ENCODE measurements at places on chromosomes 1 and 21. TPM values are rescaled to one million over a fixed set of nuclear protein-coding genes. Genes with fewer than 3 reads are reported as not detected.

DNA sequence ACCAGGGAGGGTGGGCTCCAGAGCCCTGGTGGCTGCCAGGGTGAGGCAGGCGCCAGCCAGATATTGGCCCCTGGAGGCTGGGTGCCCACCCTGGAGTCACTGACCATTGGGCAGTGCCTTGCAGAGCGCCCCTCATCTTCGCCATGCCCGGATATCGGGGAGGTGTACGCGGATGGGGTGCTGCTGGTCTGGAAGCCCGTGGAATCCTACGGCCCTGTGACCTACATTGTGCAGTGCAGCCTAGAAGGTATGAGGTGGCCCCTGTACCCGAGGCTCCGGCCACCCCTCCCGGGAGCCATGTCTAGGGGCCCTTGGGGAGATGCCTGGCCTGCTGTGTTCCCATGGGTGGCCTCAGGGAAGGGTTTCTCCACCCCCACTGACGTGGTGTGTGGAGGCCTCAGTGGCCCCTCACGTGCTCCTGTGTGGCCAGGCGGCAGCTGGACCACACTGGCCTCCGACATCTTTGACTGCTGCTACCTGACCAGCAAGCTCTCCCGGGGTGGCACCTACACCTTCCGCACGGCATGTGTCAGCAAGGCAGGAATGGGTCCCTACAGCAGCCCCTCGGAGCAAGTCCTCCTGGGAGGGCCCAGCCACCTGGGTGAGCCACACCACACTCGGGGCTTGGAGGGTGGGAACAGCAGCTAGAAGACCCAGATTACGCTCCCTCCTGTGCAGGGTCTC, 30.9 kb downstream of the TRIM11 start:
- H3K27ac ChIP-seq: no peak overlapping the region
- DNase-seq: no peak
- H3K4me3 ChIP-seq: no peak overlapping the region

DNA sequence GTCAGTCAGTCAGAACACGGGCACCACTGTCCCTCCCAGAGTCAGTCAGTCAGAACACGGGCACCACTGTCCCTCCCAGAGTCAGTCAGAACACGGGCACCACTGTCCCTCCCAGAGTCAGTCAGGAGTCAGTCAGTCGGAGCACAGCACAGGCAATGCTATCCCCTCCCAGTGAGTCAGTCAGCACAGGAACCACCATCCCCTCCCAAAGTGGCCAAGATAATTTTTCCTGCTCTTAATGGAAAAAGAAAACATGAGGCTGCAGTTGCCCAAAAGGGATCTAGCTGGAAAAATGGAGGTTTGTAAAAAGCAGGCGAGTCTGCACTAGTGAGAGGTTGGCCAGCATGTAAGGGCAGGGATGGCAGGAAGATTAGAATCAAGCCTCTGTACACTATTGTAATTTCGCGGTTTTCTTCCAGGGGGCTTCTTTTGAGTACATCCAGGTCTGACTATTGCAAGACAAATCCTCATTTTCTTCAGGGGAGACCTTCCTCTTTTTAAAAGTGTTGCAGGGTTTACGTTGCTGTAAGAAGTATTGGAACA, 213.8 kb downstream of the SIPA1L2 start:
- H3K27me3 ChIP-seq: no peaks in the 10 kb centered on the region
- H3K4me3 ChIP-seq: no peak overlapping the region
- no peak for DNase-seq
- H3K4me1 ChIP-seq: no peaks in the 10 kb centered on the region
- peaks cover 84% of the 10 kb centered on the region for H3K36me3 ChIP-seq

SHISAL2A gene
- total RNA-seq: 4.5 TPM

- H3K36me3 ChIP-seq: no peaks in the 10 kb centered on the region
- H3K4me1 ChIP-seq: no peaks in the 10 kb centered on the region
- H3K27me3 ChIP-seq: no peaks in the 10 kb centered on the region
- no peak overlapping the region for H3K4me3 ChIP-seq
- DNase-seq: no peak
Observed at GRCh38 chr1:237269938-237270337, 228.0 kb downstream of the RYR2 start.

TRIM17 gene
- total RNA-seq: 8.0 TPM

DNA sequence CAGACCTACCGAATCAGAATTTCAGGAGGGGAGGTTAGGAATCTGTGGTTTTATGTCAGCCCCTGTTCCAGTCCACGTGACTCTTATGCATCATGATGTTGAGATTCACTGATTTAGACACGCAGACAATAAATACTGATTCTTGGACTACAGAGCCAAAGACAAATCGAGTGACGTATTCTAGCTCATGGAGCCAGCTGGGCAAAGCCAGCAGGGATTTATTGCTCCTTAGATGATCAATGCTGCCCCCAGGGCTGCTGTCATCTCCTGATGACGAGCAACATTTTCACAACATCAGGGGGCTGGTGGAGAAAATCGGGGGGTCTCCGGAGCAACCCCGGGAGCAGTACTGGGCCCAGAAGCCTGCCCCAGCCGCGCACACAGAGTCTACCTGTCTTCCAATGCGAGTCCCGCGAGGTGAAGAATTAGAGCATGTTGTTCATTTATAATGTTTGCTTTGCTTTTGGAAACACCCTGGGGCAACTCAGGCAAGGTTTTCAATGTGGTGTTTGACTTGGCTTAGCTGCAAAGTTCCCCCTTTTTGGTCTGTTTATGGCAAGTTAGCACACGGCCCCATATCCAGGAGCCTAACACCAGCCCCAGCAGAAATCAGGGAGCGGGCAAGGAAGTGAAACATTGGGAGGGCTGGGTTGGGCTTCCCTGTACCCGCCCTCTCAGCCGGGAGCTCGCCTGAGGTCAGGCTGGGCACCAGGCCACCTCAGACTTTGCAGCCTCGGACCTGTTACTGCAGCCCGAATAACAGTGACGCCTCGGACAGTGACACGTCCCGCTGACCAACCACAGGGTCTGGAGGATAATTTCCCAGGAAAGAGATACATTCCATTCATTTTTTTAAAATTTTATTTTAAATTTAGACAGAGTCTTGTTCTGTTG, 19.9 kb upstream of the CLDN14 start:
- no peak for DNase-seq
- H3K36me3 ChIP-seq: no peaks in the 10 kb centered on the region
- no peak overlapping the region for H3K4me3 ChIP-seq
- H3K4me1 ChIP-seq: no peaks in the 10 kb centered on the region
- H3K27me3 ChIP-seq: no peaks in the 10 kb centered on the region

WDR64 gene
- total RNA-seq: not detected

LEPR gene
- 11.1 TPM for total RNA-seq

GRCh38 chr1:184708084-184708676, 46.5 kb downstream of the EDEM3 start:
- DNase-seq: no peak
- no peak overlapping the region for H3K27ac ChIP-seq
- H3K36me3 ChIP-seq: peaks cover 64% of the 10 kb centered on the region

All from endodermal cell (in vitro differentiated cells).